ENCODE measurements at places on chromosomes 1 and 21.

GRCh38 chr1:34460193-34460592 is 283.5 kb downstream of the C1orf94 start:
- DNase-seq, result peak; percentile 8

DNA sequence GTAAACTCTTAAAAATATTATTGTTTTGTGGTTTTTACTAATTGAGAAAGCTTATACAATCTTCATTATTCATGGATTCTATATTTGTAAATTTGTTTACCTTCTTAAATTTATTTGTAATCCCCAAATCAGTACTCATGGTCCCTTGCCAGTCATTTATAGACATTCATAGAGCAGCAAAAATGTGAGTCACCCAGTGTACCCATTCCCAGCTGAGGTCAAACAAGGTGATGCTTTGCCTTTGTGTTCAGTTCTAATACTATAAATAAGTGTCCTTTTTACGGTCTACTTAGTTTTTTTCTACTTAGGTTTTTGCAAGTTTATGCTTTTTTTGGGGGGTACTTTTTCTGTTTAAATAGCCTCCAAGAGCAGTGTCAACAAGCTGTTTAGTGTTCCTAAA is 36.1 kb downstream of the SORT1 start:
- no peak for DNase-seq

DNA sequence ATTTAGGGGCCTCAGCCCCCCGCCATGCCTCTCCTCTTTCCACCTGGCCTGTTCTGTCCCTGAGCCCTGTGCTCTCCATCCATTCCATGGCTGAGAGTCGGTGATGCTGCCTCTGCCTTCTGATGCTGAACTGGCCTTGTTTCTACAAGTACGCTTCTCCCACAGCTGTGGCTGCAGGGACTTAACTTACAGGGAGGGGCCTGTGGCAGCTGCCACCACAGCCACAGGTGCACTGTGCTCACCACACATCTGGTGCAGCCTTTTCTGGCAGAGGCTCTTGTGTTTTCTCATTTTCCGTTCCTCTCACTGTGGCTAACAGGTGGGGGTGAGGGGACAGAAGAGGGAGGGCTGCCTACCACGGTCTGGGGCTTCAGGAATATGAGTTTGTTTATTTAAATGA is 4.2 kb downstream of the FMO1 start:
- DNase-seq, result no peak

DNA sequence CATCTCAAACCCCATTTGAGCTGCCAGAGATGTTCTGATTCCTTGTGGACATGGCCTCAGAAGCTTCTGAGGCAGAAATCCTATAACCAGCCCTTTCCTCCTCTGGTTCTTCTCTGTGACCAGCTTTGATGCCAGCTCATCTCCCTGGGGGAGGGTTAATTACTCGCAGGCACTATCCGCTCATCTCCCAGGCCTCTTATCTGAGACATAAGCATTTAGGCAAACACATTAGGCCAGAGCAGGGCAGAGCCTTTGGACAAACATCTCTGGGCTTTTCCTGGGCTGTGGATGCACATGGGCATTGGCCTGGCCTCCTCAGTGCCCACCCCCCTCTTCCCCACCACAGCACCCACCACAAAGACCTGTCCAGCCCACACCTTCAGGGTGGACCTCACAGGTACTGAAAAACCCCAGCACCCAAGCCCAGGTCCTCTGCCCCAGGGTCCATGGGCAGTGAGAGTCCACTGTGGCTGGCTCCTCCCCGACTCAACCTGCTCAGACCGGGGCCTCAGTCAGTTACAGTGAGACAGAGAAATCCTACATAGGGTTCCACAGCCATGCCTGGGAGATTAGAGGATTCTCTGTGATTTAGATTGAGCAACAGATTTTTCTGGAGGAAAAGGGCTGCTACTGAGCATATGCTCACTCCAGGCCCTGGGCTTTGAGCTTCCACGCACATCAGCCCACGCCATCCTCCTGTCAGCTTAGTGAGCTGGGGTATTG is 26.9 kb downstream of the IGSF21 start:
- no peak for DNase-seq

- no peak for DNase-seq
These were observed 60.3 kb downstream of the XCL1 start for GRCh38 chr1:168636642-168637111.

DNA sequence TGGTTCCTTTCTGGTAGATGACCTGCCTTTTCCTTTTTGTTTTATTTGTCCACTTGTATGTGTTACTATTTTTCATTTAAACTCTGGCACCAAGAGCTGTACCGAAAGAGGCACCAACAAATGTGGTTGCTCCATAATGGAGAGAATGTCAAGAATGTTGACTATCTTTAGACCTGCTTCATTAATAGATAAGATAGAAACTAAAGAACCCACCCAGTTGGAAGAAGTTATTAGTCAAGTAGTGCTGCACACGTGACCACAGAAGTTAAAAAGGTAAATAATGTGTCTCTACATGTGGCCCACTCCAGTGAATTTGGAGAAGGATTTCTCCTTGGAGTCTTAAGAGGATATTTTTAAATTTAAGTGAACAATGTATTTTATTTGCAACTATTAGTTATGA is 9.3 kb downstream of the ATP1A1 start:
- no peak for DNase-seq

All from stimulated activated CD8-positive, alpha-beta memory T cell treated with anti-CD3 and anti-CD28 coated beads, Interleukin-15, amount 100 ng/mL, for 24 hours (primary cell).